Kidney (tissue), 22 donors: ENCODE measurements at places on chromosomes 12 and 14.

DNA sequence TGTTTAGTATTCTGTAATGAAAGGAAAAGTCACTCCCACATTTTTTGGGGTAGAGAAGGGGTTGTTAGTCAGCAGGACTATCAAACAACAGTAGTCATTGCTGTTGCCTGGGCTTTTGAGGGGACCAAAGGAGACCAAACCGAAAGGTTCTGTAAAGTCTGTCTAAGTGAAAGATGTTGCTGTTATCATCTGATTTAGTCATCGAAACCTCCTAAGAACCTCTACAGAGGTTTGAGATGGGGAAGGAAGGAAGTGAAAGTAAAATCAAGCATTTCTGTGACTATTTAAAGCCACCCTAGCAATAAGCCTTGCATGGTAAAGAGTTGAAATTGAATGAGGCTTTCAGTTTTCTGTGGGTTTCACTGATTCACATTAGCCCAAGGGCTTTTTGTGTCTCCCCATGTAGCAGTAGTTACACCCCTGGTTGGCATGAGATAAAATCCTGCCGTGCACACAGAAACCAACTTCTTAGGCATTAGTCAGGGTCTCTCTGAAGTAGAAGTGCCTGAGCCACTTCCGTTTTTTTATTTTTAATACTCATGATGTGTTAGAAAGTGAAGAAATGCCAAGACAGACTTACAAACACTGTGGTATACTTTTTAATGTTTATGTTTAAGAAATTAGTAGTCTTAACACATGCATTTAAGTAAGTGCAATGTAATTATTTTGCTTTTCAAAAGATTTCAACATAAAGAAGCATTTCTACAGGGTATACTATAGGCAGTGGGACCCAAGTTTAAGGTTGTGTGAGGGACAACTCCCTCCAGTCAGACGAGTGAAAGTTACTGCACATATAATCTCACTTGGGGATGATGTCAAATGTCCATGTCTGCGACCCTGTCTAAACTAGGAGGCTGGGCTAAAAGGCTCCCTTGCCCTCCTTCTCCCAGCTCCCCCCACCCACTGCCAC, 50.4 kb downstream of the DYRK2 start:
- no peak for DNase-seq

- DNase-seq, result peak; percentile 24
Measured at GRCh38 chr14:31505411-31505810, 17.6 kb upstream of the GPR33 start.

DNA sequence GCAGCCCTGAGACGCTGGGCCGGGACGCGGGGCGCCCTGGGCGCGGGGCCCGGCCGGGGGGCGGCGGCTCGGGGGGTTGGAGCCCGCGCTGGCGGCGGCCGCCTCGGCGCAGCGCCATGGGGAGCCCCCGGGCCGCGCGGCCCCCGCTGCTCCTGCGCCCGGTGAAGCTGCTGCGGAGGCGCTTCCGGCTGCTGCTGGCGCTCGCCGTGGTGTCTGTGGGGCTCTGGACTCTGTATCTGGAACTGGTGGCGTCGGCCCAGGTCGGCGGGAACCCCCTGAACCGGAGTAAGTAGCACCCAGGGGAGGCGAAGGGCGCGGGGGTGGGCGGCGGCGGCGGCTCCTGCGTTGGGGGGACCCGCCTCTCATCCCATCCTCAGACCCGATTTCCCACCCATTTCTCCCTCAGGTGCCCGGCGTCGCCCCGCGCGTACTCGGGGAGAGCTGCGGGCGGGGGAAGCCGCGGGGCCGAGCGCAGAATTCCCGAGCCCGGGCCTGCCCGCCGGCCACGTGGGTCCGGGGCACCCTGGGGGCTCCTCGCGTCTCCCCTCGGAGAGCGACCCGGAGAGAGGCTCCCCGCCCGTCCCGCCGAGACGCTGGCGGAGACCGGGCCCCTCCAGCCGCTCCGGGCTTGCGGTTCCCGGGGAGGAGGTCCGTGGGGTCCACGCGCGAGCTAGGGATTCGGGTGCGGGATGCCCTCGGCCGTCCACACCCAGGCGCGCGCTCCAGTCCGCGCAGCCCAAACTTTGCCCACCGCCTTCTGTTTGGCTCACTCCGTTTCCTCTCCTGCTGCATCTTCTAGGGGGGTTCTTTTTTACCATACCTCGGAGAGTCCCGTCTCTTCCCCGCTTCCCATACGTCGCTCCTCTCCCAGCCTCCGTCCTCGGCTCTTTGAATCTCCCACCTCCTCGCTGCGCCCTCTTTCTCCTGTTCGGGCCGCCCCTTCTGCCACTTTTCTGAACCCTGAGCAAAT, 807 bp downstream of the B4GALNT3 start:
- DNase-seq, result peak; percentile 63

- DNase-seq, result no peak
Measured at GRCh38 chr12:64955746-64956145, 131.3 kb downstream of the TBC1D30 start.

DNA sequence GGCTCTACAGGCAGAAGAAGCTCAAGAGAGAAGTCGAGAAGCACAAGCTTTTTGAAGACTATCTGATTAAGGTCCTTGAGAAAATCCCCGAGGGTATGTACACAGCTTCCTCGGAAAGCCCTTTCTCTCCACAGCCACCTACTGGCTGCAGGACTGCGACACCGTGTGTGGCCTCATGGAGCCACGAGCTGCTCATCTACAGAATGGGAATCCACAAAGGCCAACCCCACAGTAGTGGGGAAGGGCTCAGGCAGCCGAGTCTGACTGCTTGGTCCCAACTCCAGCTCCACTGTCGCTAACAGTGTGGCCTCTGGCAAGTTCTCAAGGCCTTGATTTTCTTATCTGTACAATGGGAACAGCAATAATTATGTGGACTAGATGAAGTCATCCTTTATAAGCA, 2.5 kb downstream of the CCDC197 start:
- DNase-seq, result no peak

- peak; percentile 73 for DNase-seq
Measured at GRCh38 chr12:44875954-44876543, at the start of gene NELL2. TSS of gene NELL2 (minus strand) at chr12:44876315. CDS start at chr12:44875869, 446 bp downstream.

- DNase-seq, result no peak
Measured at GRCh38 chr12:75172611-75173010, 37.0 kb downstream of the KCNC2 start.
